ENCODE measurements at places on chromosomes 7 and 10.

DNA sequence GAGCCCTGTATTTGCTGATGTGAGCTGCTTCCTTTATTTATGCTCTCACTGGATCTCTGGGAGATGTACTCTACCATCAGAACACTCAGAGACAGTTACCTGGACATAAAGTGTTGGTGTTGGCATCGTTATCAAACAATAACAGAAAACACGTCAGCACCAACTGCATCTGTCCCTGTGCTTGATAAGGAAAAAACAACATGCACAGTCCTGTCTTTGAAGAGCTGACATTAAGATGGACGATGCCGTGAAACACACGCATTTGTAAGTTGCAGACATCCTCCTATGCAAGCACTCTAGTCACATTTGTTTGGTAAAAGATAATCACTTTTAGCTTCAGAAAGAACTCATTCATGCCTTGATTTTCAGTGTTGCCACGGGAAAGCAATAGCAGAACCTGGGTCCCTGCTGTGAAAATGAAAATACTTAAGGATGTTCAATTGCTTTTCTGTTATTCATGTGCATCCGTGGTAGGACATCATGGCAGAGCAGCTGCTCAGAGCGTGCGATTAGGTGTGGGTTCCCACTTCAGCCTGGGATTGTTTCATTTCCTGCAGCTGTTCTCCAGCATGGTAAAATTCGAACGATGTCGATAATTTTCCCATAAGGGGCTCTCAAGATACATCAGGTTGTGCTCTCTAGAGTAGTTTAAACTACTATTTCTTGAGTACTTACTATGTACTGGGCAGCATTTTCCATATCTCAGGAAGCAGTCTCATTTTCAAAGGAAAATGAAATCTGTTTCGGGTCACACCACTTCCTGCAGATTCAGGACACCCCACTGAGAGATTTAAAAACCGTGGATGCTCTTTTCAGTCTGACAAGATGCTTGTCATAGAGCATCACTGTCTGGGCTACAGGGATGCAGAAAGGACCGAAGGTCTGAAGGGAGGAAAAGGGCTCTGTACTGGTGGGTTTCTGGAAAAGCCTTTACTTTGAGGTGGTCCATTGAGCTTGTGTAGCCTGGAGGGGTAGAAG, 248.7 kb downstream of the CAMK1D start:
- no peak for DNase-seq

DNA sequence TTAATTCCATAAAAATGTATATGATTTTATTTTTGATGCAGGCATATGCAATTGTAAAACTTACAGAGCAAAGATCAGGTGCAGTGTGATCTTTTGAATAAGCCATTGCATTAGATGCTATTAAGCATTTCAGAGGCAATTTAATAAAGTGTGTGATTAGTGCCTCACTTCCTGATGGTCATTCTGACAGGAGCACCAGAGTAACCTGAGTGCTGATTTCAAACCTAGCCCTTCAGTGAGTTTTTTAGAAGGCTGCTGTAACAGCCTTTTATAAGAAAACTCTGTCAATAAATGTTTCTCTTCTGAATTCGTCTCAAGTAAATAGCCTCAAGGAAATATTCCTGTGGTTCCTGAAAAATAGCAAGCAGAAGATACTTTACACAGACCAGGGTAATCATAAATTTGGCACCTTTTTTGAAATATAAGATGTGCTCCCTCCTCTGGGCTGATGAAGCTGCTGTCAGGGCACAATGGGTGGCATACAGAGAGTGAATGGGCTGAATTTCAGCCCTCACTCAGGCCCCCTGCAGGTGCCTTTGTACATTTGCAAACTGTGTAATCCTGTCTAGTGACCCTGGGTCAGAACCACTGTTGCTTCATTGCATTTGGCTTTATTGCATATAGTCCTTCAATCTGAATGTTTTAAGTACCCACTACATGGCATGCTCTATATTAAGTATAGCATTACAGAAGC, 193.7 kb upstream of the CSTF2T start:
- DNase-seq, result peak; percentile 22

DNA sequence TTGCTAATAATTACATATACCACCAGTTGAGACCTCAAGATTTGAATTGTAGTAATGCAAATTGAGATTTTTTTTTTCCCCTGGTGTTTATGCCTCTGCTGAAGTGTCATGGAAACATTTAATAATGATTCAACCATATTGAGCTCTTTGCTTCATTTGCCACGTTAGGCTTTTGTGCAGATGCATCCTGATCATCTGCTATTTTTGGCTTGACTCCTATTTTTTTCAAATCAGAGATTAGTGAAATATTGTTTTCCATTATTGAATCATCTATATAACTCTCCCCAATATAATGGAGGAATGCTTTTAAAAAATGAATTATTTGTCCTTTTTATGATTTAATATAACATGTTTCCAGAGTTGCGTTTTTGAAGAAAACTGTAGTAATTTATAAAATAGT, 115.1 kb downstream of the SRI start:
- DNase-seq, result no peak

DNA sequence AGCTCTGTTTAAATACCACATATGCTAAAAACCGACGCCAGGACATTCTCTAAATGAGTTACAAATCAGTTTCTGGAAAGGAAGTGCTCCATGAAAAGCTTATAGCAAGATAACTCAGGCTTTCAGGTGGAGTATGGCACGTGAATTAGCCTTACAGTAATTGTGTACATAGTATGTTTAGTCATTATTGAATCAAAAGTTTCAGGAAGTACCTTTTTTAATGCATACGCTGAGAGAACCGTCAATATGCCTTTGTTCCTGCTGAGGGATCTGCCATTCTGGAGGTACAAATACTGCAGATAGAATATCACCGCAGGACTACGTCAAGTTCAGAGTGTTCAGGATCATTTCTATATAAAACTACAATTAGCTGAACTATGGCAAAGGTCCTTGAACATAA, 45.7 kb downstream of the ANKMY2 start:
- no peak for DNase-seq

GRCh38 chr10:113080925-113081229, 130.8 kb downstream of the TCF7L2 start:
- DNase-seq, result no peak

GRCh38 chr10:115957786-115958442, 315.1 kb downstream of the GFRA1 start:
- no peak for DNase-seq

DNA sequence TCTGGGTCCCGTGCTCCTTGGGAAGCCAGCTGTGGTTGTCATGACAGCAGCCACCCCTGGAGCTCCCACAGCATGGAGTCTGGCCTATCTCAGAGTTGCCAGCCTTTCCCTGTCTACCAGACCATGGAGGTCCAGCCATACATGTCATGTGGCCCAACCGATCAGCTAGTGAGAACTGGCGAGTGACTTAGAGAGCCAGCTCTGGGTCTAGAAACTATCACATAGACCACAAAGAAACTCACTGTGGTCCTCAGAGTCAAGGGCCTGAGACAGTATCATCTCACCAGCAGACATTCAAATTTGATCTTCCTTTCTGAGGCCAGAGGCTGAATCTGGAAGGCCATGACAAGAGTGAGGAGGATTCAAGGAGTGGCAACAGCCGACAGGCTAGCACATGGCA, 223.3 kb upstream of the GPR26 start:
- DNase-seq, result no peak

DNA sequence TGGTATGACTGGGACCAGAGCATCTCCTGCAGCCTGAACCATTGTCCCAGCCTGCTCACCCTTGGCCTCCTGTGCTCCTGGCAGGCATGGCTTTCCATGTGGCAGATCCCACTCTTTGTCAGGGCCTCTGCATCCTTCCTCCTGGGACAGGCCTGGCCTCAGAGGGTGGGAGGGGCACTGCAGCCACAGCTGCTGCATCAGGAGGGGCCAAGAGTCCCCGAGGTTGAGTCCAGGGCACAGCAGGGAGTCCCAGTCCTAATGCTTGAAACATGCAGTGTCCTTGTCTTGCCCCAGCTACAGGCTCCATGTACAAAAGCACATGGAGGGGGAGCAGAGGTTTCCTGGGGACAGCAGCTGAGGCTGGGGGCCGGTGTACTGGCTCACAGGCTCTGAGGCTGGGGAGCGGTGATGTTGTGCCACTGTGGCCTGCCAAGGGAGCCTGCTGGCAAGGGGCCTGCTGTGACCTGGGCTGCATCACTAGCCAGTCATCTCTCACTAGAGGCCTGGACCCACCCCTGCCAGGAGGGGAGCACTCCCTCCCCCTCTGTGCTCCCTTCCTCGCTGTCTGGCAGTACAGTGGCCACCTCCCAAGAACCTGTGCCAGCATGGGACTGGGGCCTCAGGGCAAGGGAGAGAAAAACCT, 144.8 kb downstream of the ZNF248 start:
- DNase-seq, result no peak
